Iris pigment epithelial cell (primary cell): ENCODE measurements at places on chromosomes 11 and 22.

- peak; percentile 11 for DNase-seq
These were observed 12.8 kb downstream of the MACROD1 start for GRCh38 chr11:64152841-64153691.

GRCh38 chr11:40567392-40567791 lies 892.1 kb downstream of the LRRC4C start:
- DNase-seq, result no peak

DNA sequence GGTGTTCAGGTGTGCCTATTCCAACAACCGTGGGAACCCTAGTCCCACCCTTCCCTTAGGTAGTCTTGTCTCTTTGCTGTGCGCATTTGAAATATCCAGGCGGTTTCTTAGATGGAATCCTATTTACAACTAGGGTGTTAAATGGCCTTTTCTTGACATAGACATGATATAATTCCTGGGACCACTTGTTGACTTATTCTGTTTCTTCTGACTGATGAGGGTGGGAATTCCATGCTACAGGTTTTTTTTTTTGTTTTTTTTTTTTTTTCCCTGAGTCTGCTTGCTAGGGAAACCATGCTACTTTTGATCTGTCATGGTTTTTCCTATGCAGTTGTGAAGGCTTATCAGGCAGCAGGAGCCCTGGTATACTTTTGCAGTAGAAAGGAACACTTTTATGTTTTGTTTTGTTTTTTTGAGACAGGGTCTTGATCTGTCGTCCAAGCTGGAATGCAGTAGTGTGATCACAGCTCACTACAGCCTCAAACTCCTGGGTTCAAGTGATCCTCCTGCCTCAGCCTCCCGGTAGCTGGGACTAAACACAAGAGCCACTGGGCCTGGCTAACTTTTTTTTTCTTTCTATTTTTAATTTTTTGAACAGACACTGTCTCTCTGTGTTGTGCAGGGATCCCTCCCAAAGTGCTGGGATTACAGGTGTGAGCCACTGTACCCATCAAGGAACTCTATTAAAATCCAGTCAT lies 1.5 kb downstream of the STIM1 start:
- no peak for DNase-seq

GRCh38 chr11:114864896-114865295 lies 186.6 kb downstream of the NXPE2 start:
- no peak for DNase-seq

- no peak for DNase-seq
These were observed 117.3 kb downstream of the KCNQ1OT1 start for GRCh38 chr11:2582351-2582945.

GRCh38 chr22:35727436-35727835 lies 9.8 kb downstream of the APOL5 start:
- DNase-seq, result no peak

GRCh38 chr11:75714211-75714610 lies 3.4 kb upstream of the MOGAT2 start:
- DNase-seq, result no peak
